ENCODE measurements at places on chromosomes 16 and 17.

DNA sequence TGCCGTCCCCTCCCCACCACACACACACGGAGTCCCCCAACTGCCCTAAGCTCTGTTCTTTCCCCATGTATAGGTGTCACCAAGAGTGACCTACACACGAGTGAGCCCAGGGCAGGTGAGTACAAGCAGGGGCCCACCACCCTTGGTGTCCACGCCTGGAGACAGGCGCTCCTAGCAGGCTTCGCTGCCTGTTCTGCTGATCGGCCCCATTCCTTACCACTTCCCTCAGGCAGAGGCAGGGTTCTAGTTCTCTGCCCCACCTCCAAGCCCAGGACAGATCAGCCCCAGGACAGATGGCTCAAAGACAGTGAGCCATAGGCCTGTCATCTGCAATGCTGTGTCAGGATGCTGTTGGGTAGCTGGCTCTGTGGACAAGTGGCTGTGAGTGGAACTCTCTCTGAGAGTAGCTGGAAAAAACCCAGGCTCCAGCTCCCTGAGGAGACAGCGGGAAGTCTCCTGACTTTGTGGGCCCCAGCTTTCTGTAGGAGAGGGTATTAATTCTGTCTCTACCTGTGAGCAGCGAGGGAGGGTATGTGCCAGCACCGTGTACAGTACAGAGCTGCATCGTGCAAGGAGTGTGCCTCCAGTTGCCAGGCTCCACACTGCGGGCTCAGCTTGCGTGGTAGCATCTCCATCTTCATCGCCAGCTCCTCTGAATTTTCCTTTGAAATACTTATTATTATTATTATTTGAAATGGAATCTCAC, 897 bp downstream of the TP53I13 start:
- DNase-seq: no peak

- no peak for DNase-seq
These were observed 7.4 kb upstream of the SPNS1 start for GRCh38 chr16:28967156-28967555.

DNA sequence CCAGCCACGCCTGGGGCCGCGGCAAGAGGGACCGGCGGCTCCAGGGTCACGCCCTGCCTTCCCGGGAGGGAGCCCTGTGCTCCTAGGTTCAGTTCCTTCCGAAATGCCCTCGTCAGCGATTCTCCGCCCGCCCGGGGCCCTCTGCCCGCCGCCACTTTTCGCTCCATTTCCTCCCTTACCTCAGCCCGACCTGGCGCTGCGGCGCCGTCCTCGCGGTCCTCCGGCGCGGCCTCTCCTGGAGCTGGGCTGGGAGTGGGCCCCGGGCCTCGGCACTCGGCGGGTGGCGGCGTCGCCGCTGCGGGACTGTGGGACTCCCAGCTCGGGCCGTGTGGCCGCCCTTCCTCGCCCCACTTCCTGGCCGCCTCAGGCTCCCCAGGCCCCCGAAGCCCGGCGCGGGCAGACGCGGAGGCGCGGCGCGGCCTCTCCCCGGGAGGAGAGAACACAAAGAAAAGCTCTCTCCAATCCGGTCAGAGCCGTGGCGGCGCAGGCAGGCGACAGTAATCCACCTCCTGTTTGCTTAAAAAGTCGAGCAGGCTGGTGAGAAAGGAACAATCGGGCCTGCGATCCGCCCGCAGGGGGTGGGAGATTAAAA, 1.6 kb downstream of the BAHCC1 start:
- DNase-seq: peak; percentile 87

GRCh38 chr16:49353680-49354079, 19.9 kb upstream of the C16orf78 start:
- no peak for DNase-seq

- no peak for DNase-seq
These were observed 496.7 kb upstream of the RBFOX1 start for GRCh38 chr16:6835941-6836340.

DNA sequence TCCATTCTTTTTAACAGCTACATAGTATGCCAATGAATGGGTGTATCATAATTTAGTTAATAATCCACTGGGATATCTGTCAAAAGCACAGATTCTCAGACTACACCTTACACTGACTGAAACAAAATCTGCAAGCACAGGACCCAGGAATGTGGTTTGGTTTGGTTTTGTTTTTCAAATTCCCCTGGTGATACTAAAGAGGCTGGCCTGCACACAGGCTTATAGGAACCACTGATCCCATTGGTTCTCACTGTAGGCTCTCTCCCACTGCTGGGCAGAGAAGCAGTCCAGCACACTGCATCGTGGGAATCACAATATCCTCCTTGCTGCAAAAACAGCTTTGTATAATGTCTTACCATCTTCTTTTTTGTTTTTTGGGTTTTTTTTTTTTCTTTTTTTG, 67.1 kb downstream of the TEX14 start:
- no peak for DNase-seq

- DNase-seq: no peak
These were observed 17.7 kb upstream of the VPS4A start for GRCh38 chr16:69293401-69293800.

DNA sequence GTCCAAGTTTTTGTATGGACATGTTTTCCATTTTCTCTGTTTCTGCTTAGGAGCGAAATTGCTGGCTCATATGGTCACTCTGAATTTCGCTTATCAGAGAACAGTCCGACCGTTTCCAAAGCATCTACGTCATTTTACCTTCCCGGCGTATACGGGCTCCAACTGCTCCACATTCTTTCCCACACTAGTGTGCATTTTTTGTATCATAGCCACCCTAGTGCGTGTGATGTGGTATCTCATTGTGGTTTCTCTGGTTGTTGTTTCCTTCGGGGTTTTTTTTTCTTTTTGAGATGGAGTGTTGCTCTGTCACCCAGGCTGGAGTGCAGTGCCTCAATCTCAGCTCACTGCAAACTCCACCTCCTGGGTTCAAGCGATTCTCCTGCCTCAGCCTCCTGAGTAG, 31.0 kb upstream of the BHLHA9 start:
- no peak for DNase-seq

DNA sequence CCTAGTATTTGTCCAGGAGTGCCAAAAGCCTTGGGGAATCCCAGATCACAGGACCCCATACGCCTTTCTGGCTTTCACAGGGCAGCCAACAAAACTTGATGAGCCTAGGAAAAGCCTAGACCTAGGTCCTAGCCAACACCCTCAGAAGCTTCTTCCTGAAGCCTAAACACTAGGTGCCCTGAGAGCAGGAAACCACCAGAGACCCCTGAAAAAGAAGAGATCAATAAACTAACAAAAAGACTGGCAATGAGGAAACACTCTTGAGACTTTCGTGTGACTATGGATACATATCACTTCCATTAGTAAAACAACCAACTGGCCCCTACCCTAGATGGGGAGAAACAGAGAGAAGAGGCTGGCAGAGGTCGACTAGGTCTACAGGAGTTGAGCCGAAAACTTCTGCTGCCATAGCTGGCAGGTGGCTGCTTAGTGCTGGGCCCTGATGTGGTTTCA, 1.2 kb downstream of the ORMDL3 start:
- no peak for DNase-seq

- DNase-seq: no peak
These were observed 310.6 kb downstream of the SEC14L1 start for GRCh38 chr17:77451245-77451893.

GRCh38 chr16:68756239-68756915, 19.3 kb downstream of the CDH1 start:
- DNase-seq: no peak

DNA sequence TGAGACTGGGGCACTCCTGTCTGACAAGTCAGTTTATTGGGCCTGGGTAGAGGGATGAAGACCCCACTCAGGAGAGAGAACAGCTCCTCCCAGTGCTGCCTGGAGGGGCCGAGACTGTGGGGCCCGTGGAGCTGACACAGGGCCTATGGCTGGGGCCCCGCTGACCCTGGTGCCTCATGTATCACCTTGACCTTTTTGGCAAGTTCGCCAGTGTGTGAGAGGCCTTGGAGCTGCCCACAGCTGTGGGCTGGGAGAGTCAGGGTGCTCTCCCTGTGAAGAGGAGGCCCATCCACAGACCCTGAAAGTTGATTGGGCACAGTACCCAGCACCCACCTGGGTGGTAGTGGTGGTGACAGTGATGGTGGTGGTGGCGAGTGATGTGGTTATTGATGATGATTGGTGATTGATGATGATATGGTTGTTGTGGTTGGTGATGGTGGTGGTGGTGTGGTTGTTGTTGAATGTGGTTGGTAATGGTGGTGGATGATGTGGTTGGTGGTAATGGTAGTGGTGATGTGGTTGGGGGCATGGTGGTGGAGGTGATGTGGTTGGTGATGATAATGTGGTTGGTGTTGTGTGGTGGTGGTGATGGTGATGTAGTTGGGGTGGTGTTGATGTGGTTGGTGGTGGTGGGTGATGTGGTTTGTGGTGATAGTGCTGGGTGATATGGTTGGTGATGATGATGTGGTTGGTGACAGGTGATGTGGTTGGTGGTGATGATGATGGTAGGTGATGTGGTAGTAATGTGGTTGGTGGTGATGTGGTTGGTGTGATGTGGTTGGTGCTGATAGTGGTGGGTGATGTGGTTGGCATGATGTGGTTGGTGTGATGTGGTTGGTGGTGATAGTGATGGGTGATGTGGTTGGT, 29.1 kb downstream of the BAHCC1 start:
- no peak for DNase-seq

DNA sequence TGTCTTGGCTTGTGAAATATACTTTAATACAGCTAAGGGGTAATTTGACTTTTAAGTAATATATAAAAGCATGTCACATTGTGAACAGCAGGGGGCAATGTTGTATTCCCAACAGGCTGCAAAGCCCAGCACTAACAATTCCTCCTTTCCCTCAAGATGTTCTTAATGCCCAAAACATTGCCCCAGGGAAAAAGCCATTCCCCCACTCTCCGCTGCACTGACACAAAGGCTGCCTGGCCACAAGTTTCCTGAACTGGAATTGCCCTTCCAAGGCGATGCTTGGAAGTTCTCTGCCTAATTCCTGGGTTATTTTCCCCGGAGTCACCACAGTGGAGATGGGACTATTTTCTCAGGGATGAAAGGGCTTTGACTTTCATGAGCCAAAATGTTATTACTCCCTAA, 27.2 kb downstream of the CLEC16A start:
- DNase-seq: peak; percentile 85

- DNase-seq: no peak
These were observed 45.4 kb upstream of the HSBP1 start for GRCh38 chr16:83762141-83762991.

- no peak for DNase-seq
These were observed 89.6 kb downstream of the BMERB1 start for GRCh38 chr16:15523939-15524338.

- DNase-seq: no peak
These were observed 19.8 kb upstream of the SSTR5 start for GRCh38 chr16:1052721-1053120.

DNA sequence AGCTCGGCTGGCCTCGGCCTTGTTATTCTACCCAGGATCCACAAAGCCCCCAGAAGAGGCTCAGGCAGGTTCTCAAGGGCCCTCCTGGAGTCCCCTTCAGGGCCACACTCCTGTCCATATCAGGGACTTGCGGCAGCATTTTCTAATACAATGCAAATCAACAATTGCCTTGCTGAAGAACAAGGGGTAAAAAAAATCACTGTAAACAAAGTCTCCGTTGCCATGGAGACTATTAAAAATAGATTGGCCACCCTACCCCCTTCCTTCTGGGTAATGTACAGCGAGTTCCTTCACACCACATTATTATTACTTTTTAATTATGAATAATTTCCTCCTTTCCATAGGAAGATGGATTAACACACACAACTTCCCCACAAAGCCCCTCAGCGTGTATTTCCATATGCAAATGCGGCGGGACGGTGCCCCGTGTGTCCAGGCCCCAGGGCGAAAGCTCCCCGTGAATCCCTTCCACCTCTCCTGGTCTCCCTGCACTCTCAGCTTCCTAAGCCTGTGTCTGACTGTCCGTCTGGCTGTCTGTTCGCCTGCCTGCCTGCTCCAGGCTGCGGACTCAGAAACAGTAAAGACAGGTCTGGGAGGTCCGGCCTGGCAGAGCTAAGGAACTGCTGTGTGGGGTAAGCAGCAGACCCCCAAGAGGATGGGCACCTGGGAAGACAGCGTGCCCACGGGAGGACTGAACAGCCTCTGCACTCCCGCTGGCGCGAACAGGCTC, 196.6 kb downstream of the RBFOX3 start:
- no peak for DNase-seq

- DNase-seq: no peak
These were observed 24.1 kb upstream of the ABR start for GRCh38 chr17:1203967-1204291.

- no peak for DNase-seq
These were observed 38.8 kb downstream of the SNX20 start for GRCh38 chr16:50642349-50642748.

GRCh38 chr16:64392456-64392855, 729.4 kb downstream of the CDH11 start:
- DNase-seq: no peak

DNA sequence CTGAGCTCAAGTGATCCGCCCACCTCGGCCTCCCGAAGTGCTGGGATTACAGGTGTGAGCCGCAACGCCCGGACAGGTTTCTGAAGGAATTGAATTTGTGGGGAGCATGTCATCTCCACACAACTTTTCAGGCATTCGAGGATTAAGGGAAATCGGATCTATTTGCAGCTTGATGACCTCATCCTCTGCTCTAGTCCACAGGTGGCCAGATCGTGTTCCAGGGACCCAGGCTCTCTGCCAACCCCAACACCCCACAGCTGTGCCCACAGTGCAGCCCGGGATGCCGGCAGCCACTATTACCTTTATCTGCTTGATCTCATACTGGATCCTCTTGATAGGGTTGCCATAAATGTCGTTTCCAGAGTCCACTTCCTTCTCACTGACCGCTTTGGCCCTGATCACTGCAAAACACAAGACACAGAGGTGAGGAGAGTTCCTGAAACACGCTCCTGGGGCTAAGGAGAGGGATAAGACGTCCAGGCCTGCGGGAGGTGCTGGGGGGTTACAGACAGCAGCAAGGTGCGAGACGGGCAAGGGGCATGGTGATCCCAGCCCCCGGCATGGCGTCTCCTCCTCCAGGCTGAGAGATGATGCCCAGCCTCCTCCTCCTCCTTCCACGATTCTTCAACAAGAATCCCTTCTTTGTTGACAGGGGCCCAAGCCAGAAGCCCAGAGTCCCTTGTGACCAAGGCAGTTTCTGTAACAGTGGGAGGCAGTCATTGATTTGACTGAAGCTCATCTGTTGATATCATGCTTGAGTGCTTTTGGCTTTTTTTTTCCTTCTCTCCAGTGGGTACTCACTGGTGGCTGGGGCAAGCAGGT, 29.3 kb downstream of the CEP295NL start:
- DNase-seq: no peak

DNA sequence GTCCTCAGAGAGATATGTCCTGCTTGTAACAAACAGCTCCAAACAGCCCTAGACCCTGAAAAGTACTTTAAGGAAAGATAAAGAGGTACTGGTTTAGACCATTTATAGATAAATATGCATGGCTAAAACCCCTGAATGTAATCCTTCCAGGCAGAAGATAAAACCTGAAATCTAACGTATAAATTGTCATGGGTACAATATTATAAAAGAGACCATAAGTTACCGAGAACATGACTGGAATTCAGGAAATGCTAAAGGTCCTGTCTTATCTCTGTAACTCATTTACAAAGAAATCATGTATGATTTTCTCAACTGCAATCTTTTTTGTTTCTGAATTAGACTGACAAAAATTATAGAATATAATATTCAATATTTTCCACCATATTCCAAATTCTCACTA, 9.2 kb upstream of the KANSL1 start:
- DNase-seq: no peak

GRCh38 chr16:72879846-72880245, 168.1 kb downstream of the ZFHX3 start:
- no peak for DNase-seq

All from HAP-1 (cell line).